ENCODE measurements at places on chromosomes 2 and 18. TPM values are rescaled to one million over a fixed set of nuclear protein-coding genes. Genes with fewer than 3 reads are reported as not detected.

GRCh38 chr2:112958428-112959108, 19.2 kb upstream of the IL36G start:
- DNase-seq = peak; percentile 47

GRCh38 chr2:62344472-62344871, 148.6 kb downstream of the B3GNT2 start:
- DNase-seq = no peak

GRCh38 chr2:26588576-26588975, 52.6 kb downstream of the CIB4 start:
- no peak for DNase-seq

GKN2 gene
- total RNA-seq = not detected

GRCh38 chr2:37786854-37787253, 115.4 kb upstream of the CDC42EP3 start:
- no peak for DNase-seq

DNA sequence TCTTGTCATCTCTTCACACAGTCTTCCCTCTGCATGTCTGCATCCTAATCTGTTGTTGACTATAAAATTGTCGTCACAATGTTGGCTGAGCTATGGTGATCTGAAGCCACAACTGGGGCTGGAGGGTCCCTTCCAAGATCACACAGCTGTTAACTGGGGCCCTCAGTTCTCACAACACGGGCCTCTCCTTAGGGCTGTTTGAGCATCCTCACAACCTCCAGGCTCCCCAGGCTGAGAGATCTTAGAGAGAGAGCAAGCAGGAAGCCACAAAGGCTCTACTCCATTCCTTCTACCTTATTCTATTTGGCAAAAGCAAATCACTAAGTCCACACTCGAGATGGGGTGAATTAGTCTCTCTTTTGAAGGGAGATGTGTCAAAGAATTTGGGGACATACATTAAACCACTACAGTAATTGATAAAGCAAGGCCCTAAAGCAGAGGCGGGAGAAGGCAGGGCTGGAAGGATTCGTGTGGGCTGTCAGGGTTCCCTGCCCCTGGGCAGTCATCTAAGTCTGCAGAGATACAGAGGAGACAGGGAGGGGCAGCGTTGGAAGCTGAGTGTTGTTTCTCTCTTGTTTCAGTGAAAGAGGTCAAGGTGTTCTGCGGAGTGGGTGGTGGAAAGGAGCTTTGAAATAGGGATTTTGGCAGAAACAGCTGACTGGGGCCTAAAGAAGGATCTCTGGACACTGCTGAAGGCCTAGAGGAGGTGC, 15.9 kb downstream of the MYO7B start:
- DNase-seq = peak; percentile 51

- DNase-seq = no peak
These were observed 157.6 kb downstream of the LPIN1 start for GRCh38 chr2:11904029-11904428.

GRCh38 chr2:202133909-202134265, 60.8 kb downstream of the KIAA2012 start:
- DNase-seq = peak; percentile 71

DNA sequence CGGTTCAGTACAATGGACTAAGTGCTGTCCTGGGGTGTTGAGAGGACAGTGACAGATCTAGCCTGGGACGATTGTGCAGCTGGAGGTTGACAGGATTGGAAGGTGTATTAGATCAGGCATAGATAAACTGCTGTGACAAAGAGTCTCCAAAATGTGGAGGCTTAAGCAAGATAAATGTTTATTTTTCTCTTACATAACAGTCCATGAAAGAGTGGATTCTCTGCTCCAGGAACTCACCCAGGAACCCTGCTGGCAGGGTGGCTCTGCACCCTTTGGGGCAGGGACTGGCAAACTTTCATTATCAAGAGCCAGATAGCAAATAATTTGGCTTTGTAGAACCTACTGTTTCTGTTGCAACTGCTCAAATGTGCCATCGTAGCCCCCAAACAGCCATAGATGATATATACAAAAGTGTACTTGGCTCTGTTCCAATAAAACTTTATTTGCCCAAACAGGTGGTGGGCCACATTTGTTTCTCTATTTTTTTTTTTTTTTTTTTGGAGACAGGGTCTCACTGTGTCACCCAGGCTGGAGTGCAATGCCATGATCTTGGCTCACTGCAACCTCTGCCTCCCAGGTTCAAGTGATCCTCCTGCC, 9.7 kb downstream of the HRH4 start:
- DNase-seq = no peak

Measured in osteoblast (primary cell).